Kidney (tissue), 22 donors: ENCODE measurements at places on chromosomes 12 and 14. TPM values are rescaled to one million over a fixed set of nuclear protein-coding genes. Genes with fewer than 3 reads are reported as not detected.
A peak's percentile ranks its signal among the peaks of the same experiment; 100 is the strongest.

DNA sequence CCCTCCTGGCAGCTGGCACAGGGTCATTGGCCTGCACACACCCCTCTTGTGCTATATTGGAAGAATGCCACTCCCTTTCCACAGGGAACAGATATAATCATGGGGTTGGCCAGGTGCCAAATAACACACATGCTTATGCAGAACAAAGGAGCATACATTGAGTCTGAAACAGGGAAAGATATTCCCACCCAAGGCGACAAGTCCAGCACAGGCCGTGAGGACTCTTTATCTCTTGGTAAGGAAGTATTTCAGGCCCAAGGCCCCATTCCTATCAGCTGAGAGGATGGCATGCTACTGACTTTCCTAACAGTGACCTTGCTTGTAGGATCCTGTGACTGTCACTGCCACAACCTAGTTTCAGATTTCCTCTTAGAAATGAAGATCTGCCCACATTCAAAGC, 59.0 kb upstream of the STXBP6 start:
- no peak for DNase-seq

- no peak for DNase-seq
These were observed 41.7 kb downstream of the BLTP3B start for GRCh38 chr12:100101000-100101399.

DNA sequence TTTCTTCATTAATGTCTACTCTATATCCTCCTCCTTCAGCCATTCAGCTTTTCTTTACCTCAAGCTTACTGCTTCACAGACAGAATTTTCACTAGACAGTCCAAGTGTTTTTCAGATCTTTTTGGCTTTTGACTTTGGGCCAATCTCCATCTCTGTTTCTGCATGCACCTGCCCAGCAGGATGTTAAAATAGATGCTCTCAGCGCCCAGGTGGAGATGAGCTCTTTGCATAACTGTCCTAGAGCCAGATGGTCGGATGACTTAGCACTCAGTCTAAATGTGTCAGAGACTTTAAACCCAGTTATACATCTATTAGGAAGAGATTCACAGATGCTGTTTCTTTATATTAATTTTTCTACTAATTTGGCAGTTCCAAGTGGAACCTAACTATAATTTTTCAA, 80.3 kb upstream of the SSTR1 start:
- DNase-seq = no peak

GRCh38 chr14:95077345-95077744, 80.0 kb downstream of the DICER1 start:
- DNase-seq = no peak

DNA sequence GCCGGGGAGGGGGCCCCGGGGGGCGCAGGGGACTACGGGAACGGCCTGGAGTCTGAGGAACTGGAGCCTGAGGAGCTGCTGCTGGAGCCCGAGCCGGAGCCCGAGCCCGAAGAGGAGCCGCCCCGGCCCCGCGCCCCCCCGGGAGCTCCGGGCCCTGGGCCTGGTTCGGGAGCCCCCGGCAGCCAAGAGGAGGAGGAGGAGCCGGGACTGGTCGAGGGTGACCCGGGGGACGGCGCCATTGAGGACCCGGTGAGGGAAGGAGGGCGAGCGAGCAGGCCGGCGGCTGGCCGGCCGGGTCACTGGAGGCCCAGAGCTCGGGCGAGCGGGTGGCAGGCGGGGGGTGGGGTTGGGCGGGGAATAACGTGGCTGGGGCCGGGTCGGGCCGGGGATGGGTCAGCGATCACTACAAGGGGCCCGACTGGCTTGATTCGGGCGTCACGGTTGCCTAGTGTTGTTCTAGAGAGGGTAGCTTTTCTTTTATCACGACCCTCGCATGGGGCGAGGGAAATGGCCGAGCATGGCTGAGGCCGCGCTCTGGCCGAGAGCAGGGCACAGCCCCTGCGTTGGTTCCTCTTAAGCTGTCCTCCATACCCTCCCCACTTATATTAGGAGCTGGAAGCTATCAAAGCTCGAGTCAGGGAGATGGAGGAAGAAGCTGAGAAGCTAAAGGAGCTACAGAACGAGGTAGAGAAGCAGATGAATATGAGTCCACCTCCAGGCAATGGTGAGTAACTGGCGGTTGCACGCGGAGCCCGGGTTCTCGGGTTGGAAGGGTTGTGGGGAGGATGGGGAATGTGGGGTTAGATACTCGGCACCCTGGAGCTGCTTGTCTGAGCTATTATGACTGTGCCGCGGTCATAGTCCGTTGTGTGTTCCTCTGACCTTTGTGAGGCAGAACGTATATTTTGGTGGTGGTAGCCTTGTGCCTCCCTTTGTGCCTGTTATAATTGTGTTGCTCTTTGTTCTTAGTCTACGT, 603 bp downstream of the PABPN1 start:
- DNase-seq = peak; percentile 60

DNA sequence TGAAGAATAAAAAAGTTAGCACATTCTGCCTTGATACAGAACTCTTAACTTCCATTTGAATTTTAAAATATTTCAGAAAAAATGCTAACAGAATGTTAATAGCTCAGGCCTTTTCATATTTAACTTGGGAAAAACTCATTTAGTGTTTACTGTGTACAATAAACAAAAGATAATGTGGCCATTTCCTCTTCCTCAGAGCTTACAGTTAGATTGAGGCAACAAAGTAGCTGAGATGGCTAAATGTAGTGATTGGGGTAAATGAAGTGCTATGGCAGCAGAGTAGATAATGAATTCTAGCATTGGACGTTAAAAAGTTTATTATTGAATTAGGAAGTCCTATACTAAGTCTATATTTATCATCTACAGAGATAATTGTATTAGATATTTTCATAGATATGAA, 12.7 kb downstream of the CPSF2 start:
- no peak for DNase-seq

GRCh38 chr14:61562321-61563161, 132.8 kb upstream of the HIF1A start:
- no peak for DNase-seq

The PIWIL1 gene
- 0.15 TPM for polyA plus RNA-seq

The PRIM1 gene
- 3.2 TPM for polyA plus RNA-seq

The NEMF gene
- 26.1 TPM for polyA plus RNA-seq
